ENCODE measurements at places on chromosomes 1 and 21. TPM values are rescaled to one million over a fixed set of nuclear protein-coding genes. Genes with fewer than 3 reads are reported as not detected.

PLXNA2 gene
- total RNA-seq = 0.39 TPM

LCE2B gene
- total RNA-seq = not detected

JAM2 gene
- 3.3 TPM for total RNA-seq

FAM177B gene
- total RNA-seq = not detected

DDR2 gene
- total RNA-seq = 0.31 TPM

AK5 gene
- 1.9 TPM for total RNA-seq

HMGN2 gene
- 649 TPM for total RNA-seq

DRAXIN gene
- 0.46 TPM for total RNA-seq

VTCN1 gene
- not detected for total RNA-seq

CD164L2 gene
- total RNA-seq = not detected

PSEN2 gene
- 3.6 TPM for total RNA-seq

DNA sequence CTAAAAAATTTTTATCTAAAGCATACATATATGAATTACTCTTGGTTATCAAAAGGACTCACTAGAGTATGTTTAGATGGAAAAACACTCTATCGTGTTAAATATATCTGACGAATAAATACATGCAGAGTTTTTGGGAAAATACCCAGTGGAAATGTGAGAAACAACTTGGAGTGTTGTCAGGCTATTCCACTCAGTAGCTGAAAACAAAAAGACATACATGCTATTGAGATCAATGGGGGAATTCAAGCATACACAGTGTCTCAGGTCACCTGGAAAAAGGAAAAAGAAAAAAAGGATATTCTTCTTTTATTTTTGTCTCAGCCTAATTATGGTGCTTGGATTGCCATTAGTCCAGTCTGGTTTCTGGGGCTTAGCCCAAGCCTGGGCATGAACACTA lies 247.0 kb upstream of the LYPLAL1 start:
- no peak for DNase-seq

DNA sequence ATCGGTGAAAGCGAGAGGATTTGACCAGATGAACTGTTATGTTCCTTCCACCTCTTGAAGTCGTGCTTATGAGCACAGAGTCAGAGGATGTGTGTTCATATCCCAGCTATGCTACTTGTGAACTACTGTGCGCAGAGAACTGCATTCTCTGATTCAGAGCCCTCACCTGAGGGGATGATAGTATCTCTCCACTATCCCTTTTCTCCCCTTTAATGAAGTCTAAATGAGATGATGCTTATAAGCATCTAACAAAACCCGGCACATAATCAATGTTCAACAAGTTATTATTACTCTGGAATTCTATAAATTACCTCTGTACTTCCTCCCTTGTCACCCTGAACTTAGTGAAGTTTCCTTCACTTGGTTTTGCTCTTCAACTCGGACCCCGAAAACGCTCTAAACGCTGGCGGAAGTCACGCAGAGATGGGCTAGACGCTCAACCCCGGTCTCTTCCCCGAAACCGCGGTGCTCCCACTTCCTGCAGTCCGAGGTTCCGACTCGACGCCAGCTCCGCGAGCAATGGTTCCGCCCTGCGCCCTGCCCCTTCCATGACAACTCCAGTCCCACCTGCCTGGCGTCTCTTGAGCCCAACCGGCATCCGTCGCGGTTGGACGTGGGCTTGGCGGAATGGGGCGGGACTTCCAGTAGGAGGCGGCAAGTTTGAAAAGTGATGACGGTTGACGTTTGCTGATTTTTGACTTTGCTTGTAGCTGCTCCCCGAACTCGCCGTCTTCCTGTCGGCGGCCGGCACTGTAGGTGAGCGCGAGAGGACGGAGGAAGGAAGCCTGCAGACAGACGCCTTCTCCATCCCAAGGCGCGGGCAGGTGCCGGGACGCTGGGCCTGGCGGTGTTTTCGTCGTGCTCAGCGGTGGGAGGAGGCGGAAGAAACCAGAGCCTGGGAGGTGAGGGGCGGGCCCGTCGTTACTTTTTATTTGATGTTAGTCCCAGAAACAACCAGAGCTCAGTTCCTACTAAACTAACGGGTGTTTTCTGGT lies at the start of gene NUF2:
Gene NUF2 (plus strand): TSS at position 644 of the 995 bp plus-strand sequence. CDS start 4,098 bp downstream, outside the sequence.
- peak; percentile 97 for DNase-seq

GRCh38 chr1:185351734-185352466 lies 34.9 kb upstream of the IVNS1ABP start:
- DNase-seq = no peak

DNA sequence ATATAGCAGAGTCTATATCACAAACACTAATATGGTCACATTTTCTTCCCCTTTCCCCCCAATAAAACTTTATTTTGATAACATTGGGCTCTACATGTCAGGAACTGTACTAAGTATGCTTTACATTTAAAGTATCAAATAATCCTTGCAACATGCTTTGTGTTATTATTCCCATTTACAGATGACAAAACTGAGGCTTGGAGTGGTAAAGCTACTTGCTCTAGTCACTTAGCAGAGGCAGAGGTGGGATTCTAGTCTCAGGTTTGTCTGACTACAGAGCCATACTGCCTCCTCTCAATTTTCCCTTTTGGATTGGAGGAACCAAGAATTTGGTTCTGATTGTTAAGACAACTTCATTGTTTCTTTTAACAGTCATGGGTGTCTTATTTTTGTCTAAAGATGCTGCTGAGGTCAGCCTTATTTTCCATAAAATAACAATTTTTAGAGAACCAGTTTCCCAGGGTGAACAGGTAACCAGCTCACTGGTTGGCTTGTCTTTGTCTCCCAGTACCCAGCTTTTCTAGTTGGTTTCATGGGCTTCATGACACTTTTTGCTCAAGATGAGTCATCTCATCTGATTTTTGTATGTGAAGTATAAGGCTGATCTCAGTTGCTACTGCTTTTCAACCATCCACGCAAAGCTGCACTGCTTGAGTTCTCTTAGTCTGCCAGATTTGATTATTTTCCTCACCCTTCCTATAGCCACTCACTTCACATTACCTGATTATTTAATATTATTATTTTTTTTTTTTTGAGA lies 81.0 kb upstream of the ARID1A start:
- DNase-seq = no peak

DNA sequence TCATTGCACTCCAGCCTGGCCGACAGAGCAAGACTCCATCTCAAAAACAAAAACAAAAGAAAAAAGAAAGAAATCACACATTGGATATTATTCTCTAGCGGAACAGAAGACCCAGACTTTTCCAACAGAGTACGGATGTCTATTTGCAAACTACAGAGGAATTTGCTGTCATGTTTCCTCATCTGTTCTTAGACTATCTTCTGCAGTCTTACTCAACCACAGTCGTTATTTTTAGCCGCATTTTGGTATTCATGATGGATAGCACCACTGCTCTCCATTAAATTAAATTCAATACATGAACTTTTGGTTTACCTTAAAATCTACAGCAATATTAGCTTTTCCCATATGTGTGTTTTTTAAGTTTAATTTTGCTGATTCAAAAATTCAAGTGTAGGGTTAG lies 14.2 kb upstream of the HEATR1 start:
- DNase-seq = no peak

- DNase-seq = no peak
These were observed 91.7 kb downstream of the TYW3 start for GRCh38 chr1:74824497-74825107.

DNA sequence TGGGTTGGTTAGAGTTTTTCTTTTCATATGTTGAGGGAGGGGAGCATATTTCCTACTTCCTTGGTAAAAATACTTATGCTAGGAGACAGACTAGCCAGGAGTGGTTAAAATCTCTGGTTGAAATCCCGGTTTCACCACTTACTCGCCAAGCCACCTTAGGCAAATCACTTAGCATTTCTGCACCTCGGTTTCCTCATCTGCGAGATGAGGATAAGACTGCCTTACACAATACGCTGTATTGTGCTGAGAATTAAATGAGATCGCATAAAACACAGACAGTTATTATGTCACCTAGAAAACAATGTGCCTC lies 1.4 kb downstream of the IFFO2 start:
- DNase-seq = no peak

- DNase-seq = no peak
These were observed 378.8 kb downstream of the USP25 start for GRCh38 chr21:16108561-16109075.

DNA sequence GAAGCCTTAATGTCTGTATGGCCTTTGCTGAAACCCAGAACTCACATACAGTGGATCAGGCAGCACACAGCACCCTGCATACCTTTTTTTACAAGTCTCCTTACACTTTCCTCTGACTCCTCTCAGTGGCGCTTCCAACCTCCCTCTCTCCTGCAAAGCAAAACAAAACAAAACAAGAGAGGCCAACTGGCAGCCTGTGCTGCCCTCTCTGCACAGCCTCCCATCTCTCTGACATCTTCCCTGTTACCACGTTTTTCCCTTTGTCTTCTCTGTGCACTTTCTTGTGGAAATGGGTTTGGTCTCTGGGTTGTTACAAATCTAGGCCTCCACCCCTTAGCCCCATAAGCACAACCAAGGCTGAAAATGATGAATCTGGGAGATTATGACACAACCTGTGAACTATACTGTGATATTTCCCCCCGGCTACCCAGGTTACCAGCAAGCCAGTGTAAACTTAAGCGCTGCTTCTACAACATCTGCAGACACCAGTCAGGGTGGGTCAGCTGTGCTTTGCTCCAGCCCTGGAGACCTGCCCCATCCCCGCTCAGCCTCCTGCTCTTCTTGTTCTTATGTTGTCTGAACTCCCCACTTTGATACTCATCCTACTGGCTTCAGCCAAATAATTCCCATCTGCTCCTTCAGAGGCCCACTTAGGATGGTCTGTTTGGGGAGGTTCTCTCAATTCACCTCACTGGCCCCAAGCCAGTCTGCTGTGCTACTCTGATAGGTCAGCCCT lies 54.9 kb upstream of the FMOD start:
- no peak for DNase-seq

GRCh38 chr1:200372095-200372884 lies 37.5 kb downstream of the ZNF281 start:
- DNase-seq = no peak

GRCh38 chr1:204390751-204391466 lies 20.7 kb downstream of the PPP1R15B start:
- no peak for DNase-seq

GRCh38 chr1:217369271-217369981 lies 261.5 kb downstream of the GPATCH2 start:
- no peak for DNase-seq

GRCh38 chr1:50595874-50596273 lies 172.6 kb upstream of the DMRTA2 start:
- DNase-seq = no peak

DNA sequence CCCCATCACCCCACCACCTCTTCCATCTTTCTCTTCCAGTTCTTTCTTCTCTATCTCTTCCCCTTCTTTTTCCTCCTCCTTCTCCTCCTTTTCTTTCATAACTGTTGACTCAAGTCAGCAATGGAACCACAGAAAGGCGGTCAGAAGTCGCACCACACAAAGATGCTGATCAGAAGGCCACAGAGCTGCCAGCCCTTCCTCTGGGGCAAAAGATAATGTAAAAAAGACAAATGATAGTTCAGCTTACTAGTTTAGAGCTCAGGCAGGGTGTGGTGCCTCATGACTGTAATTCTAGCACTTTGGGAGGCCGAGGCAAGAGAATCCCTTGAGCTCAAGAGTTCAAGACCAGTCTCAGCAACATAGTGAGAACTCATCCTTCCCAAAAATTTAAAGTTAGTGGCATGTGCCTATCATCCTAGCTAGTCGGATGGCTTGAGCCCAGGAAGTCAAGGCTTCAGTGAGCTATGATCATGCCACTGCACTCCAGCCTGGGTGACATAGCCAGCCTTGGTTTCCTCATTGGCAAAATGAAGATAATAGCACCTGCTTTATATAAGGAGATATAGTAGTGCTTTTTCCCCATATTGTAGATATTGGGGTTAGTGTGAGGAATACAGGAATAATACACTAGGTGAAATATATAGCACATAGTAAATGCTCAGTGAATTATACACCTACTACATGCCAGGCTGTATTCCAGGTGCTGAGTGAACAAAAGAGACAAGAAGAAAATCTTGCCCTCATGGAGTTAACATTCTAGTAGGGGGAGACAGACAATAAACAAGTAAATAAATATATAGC lies 12.5 kb upstream of the IGSF3 start:
- DNase-seq = no peak

GRCh38 chr1:89125240-89125912 lies 538 bp downstream of the GBP2 start:
- DNase-seq = no peak

- no peak for DNase-seq
These were observed 24.1 kb downstream of the TRIM45 start for GRCh38 chr1:117097443-117097842.

- no peak for DNase-seq
These were observed 137.8 kb upstream of the DPYD start for GRCh38 chr1:98058676-98059075.

GRCh38 chr1:12778907-12779306 lies 5.4 kb downstream of the PRAMEF12 start:
- DNase-seq = no peak

DNA sequence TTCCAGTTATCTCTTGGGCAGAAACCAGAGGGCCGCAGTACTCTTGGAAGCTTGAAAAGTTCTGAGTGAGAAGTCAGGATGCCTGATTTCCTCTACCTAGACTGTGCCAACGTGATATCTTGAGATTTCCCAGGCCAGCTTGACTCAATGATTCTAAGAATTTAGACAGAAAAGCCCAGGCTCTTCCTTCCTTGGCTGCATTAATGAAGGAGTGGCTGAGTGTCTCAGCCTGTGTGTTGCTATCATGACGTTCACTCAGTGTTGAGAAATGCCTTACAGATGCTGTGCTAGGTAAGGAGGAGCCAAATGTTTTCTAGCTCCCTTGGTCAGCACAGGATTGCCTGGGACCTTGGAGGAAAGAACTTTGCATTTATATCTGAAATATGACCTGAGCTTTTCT lies 454.1 kb upstream of the USP24 start:
- DNase-seq = no peak

Measured in activated naive CD4-positive, alpha-beta T cell treated with anti-CD3 and anti-CD28 coated beads, Interleukin-2, amount 50 U/mL, for 72 hours (primary cell).